Activated naive CD4-positive, alpha-beta T cell treated with anti-CD3 and anti-CD28 coated beads, Interleukin-2, amount 10 ng/mL, durations not matched to agents 7 days and 5 days (primary cell): ENCODE measurements at places on chromosomes 6 and 20.

GRCh38 chr20:16417001-16417400, 156.2 kb downstream of the KIF16B start:
- H3K27ac ChIP-seq = no peak overlapping the region
- DNase-seq = no peak
- H3K27me3 ChIP-seq = no peaks in the 10 kb centered on the region
- no peaks in the 10 kb centered on the region for H3K4me1 ChIP-seq
- no peaks in the 10 kb centered on the region for H3K36me3 ChIP-seq

DNA sequence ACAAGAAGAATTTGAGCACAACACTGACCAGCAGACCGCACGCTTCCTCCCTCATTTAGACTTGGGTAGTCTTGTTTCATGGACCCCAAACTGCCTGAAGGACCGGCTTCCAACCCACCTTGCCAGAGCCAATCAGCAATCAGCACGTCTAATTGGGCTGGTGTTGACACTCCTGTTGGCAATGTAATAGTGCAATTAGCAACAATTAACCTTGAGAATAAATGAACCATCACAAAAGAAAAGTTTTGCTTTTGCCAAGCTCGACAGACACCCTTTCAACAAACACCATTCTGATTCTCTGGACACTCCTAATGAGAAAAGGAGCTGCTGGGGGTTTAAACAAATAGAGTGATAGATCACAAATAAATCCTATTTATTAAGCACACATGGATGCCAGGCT, 61.0 kb downstream of the EDN3 start:
- H3K4me3 ChIP-seq = no peak overlapping the region
- no peaks in the 10 kb centered on the region for H3K36me3 ChIP-seq
- H3K4me1 ChIP-seq = no peaks in the 10 kb centered on the region
- no peak overlapping the region for H3K27ac ChIP-seq

GRCh38 chr6:3754776-3755175, 3.3 kb upstream of the PXDC1 start:
- H3K4me1 ChIP-seq = peaks cover 6% of the 10 kb centered on the region
- H3K27ac ChIP-seq = no peak overlapping the region

GRCh38 chr6:17552861-17553260, 47.2 kb upstream of the FAM8A1 start:
- H3K4me1 ChIP-seq = no peaks in the 10 kb centered on the region
- H3K27ac ChIP-seq = no peak overlapping the region
- H3K36me3 ChIP-seq = no peaks in the 10 kb centered on the region
- H3K4me3 ChIP-seq = no peak overlapping the region

GRCh38 chr6:50780382-50780781, 38.3 kb upstream of the TFAP2B start:
- no peaks in the 10 kb centered on the region for H3K27me3 ChIP-seq
- no peak overlapping the region for H3K4me3 ChIP-seq
- H3K27ac ChIP-seq = no peak overlapping the region

DNA sequence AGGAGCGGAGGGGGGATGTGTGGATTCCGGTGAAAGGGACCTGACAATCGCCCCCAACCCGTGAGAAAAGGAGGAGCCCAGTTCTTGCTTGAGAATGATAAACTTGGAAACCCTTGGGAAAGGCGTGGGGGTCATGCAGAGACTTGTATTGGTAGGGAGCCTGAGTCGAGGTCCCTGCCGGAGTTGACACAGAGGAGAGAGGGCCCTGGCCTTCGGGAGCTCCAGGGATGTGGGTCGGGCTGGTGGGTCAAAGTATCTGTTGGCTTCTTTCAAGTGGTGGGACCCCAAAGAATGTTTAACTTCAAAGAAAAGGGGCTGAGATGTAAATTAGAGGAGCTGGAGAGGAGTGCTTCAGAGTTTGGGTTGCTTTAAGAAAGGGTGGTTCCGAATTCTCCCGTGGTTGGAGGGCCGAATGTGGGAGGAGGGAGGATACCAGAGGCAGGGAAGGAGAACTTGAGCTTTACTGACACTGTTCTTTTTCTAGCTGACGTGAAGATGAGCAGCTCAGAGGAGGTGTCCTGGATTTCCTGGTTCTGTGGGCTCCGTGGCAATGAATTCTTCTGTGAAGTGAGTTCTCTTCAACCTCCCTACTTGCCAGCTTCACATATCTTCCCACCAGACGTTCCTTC, 571 bp downstream of the CSNK2B start:
- no peaks in the 10 kb centered on the region for H3K27me3 ChIP-seq
- no peak for DNase-seq
- H3K4me3 ChIP-seq = peak overlapping the region; percentile 100
- H3K36me3 ChIP-seq = peaks cover 77% of the 10 kb centered on the region
- peak overlapping the region; percentile 98 for H3K27ac ChIP-seq
- peaks cover 73% of the 10 kb centered on the region for H3K4me1 ChIP-seq

DNA sequence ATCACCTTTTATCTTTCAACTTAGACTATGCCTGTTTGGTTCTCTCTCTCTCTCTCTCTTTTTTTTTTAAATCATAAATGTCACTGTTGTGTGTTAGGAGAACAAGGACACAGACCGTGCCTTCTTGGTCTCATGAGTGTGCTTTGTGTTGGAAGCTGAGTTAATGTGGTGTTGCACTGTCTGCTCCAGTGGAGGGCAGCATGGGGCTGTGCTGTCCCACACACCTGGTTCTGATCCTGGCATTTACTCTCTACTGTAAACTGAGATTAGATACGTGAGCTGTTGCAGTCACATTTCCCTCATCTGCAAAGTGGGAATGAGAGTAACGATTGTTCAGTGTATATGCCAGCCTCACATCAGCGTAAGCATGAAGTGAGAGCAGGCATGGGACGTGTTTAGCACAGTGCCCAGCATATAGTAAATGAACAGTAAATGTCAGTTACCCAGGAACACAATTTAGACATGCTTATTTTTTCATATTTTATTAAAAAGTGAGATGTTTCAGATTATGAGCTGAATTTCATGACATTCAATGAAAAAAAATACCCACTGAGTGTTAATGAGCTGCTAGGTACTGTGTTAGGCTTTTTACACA, 161.1 kb downstream of the FARS2 start:
- H3K36me3 ChIP-seq = peaks cover 4% of the 10 kb centered on the region
- DNase-seq = peak; percentile 59
- no peak overlapping the region for H3K4me3 ChIP-seq

DNA sequence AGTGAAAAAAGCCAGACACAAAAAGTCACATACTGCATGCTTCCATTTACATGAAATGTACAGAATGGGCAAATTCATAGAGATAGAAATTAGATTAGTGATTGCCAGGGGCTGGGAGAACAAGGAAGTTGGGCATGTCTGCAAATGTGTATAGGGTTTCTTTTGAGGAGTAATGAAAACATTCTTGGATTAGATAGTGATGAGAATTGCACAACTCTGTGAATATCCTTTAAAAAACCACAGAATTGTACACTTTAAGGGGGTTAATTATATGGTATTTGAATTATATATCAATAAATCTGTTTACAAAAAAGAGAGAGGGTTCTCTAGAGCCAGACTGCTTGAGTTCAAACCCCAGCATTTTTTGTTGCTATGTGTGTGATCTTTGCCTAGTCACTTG, 188.1 kb downstream of the CDC5L start:
- peaks cover 17% of the 10 kb centered on the region for H3K27me3 ChIP-seq
- H3K4me3 ChIP-seq = no peak overlapping the region
- no peak overlapping the region for H3K27ac ChIP-seq
- no peak for DNase-seq
